Esophagus mucosa (tissue), 1 donor: ENCODE measurements at places on chromosomes 11 and 22. TPM values are rescaled to one million over a fixed set of nuclear protein-coding genes. Genes with fewer than 3 reads are reported as not detected.

The MFRP gene
- not detected for total RNA-seq

The CARD18 gene
- total RNA-seq = 4.4 TPM

The LMO2 gene
- total RNA-seq = 11.7 TPM

The UPK3A gene
- total RNA-seq = not detected

The GNAZ gene
- total RNA-seq = 0.76 TPM

The XKR3 gene
- total RNA-seq = not detected

The CHID1 gene
- 56.6 TPM for total RNA-seq

The RIMBP3C gene
- 0.04 TPM for total RNA-seq

The VPREB3 gene
- total RNA-seq = 0.84 TPM

The TSSK2 gene
- total RNA-seq = not detected

The HBG1 gene
- total RNA-seq = not detected

The KIRREL3 gene
- 0.36 TPM for total RNA-seq

The OR8D2 gene
- total RNA-seq = not detected

The POU2AF3 gene
- total RNA-seq = 3.8 TPM
